ENCODE measurements at places on chromosomes 2 and 18.
A peak's percentile ranks its signal among the peaks of the same experiment; 100 is the strongest.

- no peak for DNase-seq
These were observed 38.6 kb downstream of the RAMP1 start for GRCh38 chr2:237898057-237898414.

DNA sequence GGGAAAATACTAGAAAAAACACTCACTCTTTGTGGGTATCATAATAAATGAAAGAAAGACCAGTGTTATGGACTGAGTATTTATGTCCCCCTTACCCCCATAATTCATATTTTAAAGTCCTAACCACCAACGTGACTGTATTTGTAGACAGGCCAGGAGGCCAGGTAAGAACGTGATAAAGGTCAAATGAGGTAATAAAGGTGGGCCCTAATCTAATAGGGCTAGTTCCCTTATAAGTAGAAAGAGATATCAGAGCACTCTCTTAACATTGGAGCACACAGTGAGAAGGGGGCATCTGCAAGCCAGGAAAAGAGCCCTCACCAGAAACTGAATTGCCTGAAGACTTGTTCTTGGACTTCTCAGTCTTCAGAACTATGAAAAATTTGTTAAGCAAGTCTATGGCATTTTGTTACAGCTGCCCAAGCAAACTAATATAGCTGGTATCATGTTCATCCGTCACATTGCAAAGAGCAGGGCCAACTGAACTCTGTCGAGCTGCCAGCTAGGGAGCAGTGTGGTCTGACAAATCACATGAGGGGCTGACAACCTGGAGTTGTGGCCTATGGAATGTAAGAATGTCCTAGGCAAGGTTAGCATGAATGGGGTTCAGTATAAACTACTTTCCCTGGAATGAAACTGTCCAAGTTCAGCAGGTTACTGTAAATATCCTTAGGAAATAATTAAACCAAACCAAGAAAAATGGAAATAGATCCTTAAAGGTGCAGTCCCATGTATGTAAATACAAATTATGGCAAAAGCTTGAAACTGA lies 280.9 kb downstream of the ZNF385B start:
- DNase-seq: no peak

DNA sequence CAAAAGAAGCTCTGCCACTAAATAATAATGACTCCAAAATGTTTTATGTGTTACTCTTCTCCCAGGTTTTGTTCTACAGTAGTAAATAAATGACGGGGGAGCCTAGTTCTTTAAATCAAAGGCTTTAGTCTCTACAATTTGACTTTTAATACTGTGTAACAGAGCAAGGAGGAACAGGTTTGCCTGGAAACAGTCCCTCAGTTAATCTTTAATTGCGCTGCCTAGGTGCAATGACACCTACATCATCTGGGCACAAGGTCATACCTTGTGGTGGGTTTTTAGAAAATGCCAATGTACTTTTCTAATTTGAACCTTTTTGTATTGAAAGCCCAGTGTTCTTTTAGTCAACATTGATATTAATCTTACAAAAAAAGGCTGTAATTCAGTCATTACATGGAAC lies 287.3 kb upstream of the SETBP1 start:
- DNase-seq: no peak

DNA sequence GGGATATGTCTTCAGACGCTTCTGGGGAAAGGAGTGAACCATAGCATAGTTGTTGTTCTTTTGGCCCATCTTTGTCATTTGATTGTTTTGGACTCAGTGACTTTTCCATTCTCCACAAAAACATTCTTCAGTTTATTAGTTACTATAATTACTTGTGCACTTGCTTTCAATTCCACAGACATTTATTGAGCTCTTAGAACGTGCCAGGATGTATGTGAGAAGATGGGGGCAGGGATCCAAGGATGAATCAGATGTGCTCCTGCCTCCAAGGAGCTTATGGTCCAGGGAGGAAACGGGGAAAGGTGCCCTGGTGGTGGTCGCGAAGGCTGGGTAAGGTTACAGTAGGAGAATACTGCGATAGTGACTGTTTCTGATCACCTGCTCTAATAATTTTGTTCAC lies 6.9 kb upstream of the SLC4A3 start:
- no peak for DNase-seq

DNA sequence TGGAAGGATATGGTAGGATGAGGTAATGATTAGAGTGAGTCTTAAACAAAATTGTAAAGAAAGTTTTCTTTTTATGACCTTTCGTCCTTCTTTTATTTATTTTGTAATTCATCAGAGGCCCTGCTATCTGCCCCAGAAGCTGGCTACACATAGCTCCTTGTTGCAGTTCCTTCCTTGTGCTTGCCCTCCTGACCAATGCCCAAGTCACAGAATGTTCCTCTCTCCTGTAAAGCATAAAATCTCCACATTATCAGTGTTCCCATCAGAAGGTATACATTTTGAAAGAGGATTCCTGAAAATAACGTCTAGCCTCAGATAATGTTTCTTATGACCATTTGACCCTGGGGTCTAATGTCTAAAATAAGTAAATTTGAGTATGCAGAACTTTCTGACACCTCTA lies 78.3 kb downstream of the RND3 start:
- no peak for DNase-seq

DNA sequence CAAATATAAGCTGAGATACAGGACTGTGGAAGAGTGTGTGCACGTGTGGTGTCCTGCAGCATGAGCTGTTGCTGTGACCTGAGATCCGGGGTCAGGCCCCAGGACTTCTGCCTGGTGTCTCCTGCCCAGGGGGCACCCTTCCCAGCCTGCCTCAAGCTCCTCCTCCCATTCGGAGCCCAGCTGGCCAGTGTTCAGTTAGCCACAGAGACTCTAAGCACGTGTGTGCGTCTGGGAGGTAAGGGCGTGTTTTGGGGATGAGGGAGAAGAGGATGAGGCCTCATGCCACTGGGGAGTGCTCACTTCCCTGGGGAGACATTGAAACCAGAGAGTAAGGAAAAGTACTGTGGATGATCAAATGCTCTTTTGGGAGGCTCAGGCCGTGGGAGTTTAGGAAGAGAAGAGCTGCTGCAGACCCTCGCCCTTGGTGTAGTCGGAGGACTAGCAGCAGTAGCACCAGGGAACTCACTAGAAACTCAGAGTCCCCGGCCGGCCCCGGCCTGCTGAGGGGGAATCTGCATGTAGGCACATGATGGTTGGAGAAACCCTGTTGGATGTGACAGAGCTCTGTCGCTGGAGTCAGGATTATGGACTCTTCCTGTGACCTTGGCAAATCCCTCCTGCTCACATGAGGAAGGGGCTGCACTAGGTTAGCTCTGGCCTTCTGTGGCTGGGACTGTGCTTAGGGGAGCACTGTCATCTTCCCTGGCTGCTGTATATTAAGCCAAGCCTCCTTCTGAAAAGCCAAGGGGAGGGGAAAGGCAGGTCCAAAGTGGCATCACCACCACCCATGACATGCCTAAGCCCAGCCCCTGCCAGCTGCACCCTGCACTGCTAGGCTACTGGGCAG lies 231.1 kb downstream of the DYSF start:
- DNase-seq: no peak

- no peak for DNase-seq
These were observed 89.9 kb downstream of the SOX11 start for GRCh38 chr2:5782103-5782502.

DNA sequence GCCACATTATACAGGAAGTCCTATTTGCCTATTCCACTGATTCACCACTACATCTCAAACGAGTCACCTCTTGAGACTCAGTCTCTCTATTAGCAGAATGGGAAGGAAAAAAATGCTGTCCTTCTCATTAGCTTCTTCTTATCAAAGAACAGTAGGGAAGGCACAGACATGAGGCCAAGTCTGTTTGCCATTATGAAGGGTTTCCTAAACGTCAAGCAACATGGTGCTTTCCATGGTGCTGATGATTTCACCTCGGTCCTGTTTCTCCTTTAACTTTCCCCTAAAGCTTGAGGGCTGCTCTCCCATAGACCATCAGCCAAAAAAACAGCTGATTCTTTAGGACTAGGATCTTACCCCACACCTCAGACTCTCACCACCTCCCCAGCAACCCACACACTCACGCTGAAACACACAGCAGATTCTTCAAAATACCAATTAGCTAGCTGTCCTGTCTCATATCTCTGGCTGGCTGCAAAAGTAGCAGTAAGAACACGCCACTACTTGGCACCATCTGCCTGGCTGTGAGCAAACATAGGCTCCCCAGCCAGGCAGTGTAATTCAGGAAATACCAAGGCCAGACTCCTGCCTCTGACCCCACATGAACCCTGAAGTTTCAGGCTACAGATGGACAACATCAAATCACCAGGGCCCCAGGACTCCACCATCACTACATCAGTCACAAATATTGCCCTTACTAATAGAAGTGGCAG lies 30.5 kb downstream of the GALNT14 start:
- DNase-seq: peak; percentile 6

DNA sequence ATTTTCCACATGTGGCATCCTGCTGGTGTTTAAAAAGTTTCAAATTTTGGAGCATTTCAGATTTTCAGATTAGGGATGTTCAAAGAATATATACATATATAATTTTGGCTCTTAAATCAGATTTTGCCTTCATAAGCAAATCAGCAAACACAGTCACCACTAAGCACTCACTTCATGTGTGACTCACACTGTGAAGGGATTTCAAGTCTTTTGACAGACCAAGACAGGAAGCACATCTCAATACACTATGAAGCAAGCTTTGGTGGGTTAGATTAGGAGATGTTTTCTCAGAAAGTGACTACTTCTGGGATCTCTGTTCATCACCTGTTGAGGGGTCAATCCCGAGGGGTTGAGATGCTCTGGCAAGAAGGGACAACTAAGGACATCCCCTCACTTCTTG lies 227.8 kb upstream of the RBBP8 start:
- peak; percentile 50 for DNase-seq
